ENCODE measurements at places on chromosomes 6 and 20.
A peak's percentile ranks its signal among the peaks of the same experiment; 100 is the strongest.

DNA sequence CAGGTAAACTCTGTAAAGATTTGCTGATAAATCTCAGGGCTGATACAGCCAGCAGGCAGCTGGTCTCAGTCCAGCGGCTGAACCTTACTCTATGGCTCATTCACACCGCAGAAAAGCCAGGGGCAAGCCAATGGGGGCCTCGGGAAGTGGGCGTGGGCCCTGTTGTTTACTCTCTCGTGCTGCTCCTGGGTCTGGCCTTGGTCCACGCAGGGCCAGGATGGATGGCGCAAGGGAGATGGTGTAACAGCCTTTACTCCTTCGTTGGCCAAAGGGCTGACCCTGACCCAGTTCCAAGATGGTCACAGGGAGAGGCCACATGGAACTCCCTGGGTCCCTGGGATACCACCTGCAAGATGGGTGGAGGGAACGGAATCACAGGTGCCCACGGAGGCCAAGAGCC lies 16.2 kb downstream of the KCNK17 start:
- no peak for DNase-seq

- no peak for DNase-seq
Measured at GRCh38 chr6:30847971-30848436, 36.3 kb upstream of the DDR1 start.

DNA sequence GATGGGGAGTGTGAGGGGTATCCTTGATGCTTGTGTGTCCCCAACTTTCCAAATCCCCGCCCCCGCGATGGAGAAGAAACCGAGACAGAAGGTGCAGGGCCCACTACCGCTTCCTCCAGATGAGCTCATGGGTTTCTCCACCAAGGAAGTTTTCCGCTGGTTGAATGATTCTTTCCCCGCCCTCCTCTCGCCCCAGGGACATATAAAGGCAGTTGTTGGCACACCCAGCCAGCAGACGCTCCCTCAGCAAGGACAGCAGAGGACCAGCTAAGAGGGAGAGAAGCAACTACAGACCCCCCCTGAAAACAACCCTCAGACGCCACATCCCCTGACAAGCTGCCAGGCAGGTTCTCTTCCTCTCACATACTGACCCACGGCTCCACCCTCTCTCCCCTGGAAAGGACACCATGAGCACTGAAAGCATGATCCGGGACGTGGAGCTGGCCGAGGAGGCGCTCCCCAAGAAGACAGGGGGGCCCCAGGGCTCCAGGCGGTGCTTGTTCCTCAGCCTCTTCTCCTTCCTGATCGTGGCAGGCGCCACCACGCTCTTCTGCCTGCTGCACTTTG lies at the start of gene TNF:
Gene TNF, plus strand, starts transcription at position 231 of the 567 bp plus-strand sequence. Its CDS starts 177 bp downstream, at position 408.
- DNase-seq, result peak; percentile 64

DNA sequence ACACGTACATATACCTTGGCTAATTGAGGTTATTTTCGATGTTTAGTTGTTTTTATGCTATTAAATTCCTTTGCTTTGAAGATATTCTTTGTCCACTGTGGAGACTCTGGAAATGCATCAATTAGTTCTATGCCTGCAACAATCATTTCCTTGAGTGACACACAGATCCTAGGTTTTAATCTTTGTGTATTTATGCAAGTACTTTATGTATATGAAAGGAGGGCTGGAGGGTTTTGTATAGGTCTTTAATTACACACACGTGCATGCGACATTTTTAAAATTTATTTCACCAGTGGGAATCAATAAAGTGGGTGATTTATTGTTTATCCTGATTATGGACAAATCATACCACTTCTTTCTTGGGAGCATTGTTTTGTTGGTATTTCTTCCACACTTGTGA lies 57.3 kb downstream of the ZFAND3 start:
- no peak for DNase-seq

DNA sequence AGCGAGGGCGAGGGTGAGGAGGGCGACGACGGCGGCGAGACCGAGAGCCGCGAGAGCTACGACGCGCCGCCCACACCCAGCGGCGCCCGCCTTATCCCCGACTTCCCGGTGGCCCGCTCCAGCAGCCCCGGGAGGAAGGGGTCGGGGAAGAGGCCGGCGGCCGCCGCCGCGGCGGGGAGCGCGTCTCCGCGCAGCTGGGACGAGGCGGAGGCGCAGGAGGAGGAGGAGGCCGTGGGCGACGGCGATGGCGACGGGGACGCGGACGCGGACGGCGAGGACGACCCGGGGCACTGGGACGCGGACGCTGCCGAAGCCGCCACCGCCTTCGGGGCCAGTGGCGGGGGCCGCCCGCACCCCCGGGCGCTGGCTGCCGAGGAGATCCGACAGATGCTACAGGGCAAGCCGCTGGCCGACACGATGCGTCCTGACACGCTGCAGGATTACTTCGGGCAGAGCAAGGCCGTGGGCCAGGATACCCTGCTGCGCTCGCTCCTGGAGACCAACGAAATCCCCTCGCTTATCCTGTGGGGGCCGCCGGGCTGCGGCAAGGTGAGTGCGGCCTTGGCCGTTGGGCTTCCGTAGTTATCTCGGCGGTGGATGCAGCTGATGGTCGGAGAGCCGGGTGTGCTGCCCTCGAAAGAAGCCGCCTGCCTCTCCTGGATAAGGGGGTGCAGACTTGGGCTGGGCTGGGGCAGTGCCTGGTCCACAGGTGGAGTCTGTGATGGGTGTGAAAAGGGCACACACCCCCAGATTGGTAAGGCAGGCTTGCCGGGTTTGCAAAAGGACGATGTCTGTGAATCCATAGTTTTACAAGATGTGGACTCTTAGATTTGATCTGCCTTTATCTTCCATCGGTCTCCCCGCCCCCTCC lies 938 bp downstream of the WRNIP1 start:
- DNase-seq, result peak; percentile 11

- DNase-seq, result no peak
Measured at GRCh38 chr20:21184819-21185218, 58.9 kb downstream of the KIZ start.

- no peak for DNase-seq
Measured at GRCh38 chr6:158030380-158031300, 49.0 kb downstream of the SYNJ2 start.

DNA sequence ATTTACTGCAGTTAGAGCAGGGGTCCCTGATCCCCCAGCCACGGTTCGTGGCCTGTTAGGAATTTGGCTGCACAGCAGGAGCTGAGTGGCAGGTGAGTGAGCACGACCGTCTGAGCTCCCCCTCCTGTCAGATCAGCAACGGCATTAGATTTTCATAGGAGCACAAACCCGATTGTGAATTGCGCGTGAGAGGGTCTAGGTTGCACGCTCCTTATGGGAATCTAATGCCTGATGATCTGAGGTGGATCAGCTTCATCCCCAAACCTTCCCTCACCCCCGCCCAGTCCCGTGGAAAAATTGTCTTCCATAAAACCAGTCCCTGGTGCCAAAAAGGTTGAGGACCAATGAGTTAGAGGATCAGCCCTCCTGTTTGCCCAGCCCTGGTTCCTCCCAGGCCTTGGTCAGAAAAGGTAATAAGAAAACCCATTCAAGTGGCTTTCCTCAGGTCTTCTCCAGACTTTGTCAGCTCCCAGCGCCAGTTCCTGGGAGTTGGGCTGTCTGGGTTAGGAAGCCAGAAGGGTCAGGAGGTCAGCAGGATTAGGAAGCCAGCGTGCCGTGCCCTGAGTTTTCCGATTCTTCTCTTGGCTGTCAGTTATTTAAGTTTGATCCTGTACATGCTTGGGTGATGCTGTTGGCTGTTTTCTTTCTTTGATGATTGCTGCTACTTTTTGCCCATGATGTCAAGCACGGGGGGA lies 139.9 kb upstream of the PMEPA1 start:
- no peak for DNase-seq

DNA sequence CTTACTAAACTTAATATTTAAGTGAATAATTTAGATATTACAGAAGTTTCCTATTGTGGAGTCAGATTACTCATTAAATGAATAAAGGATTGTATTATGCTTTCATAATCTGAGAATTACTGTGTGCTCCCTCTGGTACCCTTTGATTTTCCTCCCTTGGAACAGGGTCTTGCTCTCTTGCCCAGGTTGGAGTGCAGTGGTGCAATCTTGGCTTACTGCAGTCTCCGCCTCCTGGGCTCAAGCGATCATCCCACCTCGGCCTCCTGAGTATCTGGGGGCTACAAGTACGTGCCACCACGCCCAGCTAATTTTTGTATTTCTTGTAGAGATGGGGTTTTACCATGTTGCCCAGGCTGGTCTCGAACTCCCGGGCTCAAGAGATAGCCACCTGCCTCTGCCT lies 9.6 kb downstream of the WTAP start:
- no peak for DNase-seq

DNA sequence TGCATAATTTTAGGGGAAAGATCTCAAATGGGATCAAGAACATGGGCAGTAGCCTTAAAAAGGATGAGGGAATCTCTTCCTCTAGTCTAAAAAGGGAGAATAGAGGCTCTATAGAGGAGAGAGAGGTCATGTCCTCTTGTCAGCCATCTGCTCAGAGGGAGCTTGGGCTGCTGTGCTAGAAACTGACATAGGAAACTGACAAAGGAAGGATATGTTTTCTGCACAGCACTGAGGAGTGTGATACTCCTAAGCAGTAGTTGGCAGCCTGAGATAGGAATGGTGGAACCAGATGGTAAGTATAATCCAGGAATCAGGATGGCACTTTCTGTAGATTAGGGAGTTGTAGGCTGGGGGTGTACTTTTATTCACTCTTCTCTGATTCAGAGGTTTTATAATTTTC lies 59.2 kb downstream of the PTPRA start:
- DNase-seq, result no peak

All from stimulated activated CD8-positive, alpha-beta memory T cell treated with anti-CD3 and anti-CD28 coated beads, Interleukin-4, amount 100 ng/mL, for 4 hours (primary cell).